ENCODE measurements at places on chromosomes 7 and 10.

GRCh38 chr10:62734781-62735463 lies 69.6 kb upstream of the ADO start:
- DNase-seq: no peak

GRCh38 chr7:116353647-116354046 lies 143.3 kb downstream of the TES start:
- DNase-seq: no peak

- DNase-seq: no peak
Measured at GRCh38 chr7:106590209-106590816, 70.6 kb downstream of the CCDC71L start.

DNA sequence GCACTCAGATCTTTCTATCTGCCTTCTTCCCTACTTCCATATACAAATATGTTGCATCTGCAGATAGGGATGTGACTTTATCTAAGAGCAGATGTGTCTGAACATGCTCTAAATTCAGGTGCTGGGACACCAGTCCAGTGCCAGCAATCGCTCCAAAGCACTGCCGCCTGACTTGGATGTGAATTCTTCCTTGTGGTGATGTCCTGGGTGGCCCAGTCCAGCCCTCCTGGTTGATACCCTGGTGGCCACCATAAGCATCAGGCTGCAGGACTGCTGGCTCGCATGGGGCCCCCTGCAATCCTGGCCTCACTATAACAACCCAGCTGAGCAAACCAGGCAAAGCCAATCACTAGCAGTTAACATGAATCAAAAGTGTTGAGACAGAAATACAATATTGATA lies 149.2 kb upstream of the PDE1C start:
- DNase-seq: no peak

GRCh38 chr10:61138708-61139591 lies 195.0 kb upstream of the RHOBTB1 start:
- DNase-seq: no peak

All from SW480 (cell line).